Stimulated activated CD8-positive, alpha-beta memory T cell treated with anti-CD3 and anti-CD28 coated beads, Interleukin-7, amount 100 ng/mL, for 24 hours (primary cell): ENCODE measurements at places on chromosomes 16 and 17.

- DNase-seq: no peak
These were observed 10.1 kb upstream of the SLC25A39 start for GRCh38 chr17:44334727-44335126.

- DNase-seq: no peak
These were observed 647.7 kb upstream of the SOX9 start for GRCh38 chr17:71472809-71473789.

- no peak for DNase-seq
These were observed 14.6 kb upstream of the CIBAR2 start for GRCh38 chr16:85126705-85127378.

DNA sequence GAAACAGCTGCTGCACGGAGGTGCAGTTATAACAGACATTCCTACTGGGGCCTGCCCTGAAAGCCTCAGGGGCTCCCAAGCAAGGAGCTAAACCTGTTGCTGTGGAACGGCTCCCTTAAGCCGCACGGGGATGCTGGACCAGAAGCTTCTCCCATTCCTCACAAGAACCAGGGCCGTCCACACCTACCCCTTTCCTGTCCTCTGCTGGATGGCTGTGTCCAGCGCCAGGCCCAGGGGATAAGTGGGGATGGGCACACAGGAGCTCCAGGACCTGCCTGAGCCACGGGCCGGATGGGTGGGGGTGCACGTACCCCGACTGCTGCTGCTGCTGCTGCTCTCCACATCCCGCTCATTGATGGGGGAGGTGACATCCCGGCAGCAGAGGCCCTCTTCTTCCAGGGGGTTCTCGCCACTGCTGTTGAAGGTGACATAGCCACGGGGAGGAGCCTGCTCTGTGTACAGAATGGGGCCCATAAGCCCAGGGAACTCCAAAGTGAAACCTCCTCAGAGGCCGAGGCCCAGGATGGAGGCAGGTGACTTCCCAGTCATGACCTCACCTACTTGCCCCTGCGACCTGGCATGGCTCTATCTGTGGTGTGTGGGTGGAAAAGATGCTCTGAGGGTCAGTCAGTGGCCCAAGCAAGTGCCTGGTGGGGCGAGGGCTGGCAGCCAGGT is 8.6 kb downstream of the NUDT16L1 start:
- no peak for DNase-seq

- DNase-seq: no peak
These were observed 9.3 kb upstream of the IRX5 start for GRCh38 chr16:54921206-54921824.

DNA sequence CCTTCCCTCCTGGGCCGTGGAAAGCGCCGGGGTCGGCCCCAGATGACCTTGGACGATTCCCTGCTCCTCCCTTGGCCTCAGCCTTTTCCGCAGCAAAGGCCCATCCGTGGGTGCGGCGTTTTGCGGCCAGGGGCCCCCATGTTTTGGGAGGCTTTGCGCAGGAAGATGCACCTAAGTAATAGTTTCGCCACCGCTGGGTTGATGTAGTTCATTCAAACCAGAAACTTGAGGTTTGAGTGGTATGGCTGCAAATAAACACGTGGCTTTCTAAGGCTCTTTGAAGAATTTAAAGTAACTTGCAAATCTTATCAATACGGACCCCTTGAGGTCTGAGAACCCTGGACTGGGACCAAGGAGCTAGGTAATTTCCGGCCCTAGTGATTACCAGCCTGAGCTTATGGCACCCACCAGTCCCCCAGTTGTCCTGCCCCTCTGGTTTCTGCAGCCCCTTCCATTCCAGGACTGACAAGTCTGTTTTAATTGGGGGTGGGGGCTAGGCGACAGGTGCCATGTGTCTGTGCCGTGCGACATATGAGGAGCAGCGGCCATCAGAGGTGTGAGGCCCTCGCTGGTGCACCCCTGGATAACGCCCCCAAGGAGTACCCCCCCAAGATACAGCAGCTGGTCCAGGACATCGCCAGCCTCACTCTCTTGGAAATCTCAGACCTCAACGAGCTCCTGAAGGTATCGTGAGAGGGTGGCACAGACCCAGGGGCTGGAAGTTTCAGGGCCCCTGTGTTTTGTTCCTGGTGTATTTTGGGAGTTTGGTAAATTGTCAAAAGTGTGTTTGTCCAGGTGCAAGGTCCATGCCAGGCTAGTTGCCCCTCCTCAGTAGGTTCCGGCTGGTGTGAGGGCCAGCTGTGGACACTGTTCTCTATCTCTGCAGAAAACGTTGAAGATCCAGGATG is 834 bp downstream of the MRPL12 start:
- DNase-seq: no peak
